ENCODE measurements at places on chromosomes 2 and 18.

GRCh38 chr2:124755386-124755785, 730.3 kb downstream of the CNTNAP5 start:
- no peak for DNase-seq

DNA sequence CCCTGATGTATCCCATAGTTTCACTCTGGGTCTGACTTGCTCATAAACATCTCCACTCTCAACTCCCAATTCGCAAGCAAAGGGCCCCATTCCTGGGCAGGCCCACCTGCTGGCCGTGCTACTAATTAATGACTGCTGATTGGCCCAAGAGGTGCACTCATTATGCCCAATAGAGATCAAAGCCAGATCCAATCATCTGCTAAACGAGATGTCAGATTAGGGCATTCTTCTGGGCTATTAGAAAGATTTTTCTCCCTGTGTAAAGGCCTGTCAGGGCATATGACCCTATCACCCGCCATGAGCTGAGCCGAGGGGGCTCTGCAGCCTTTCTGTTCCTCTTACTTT, 103.4 kb upstream of the HAAO start:
- DNase-seq: no peak

DNA sequence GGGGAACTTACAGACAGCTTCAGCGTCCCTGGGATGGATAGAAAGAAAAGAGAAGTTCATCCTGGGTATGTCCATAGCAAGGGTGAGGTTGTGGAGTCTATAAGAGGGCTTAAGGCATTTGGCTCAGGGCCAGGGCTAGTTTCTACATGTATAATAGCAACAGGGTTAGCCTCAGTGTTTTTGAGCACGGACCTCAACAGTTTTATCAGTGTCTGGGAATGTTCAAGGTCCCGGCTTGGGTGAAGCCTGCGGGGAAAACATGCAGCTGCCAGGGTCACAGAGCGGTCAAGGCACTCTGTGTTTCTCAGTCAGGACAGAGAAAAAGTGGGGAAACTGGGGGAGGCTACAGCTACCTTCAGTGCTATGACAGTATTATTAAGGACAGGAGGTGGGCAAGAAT, 427.7 kb upstream of the HS6ST1 start:
- DNase-seq: no peak

GRCh38 chr2:127185093-127185492, 35.0 kb downstream of the CYP27C1 start:
- no peak for DNase-seq

- no peak for DNase-seq
These were observed 439.2 kb downstream of the PIK3C3 start for GRCh38 chr18:42394238-42394637.

DNA sequence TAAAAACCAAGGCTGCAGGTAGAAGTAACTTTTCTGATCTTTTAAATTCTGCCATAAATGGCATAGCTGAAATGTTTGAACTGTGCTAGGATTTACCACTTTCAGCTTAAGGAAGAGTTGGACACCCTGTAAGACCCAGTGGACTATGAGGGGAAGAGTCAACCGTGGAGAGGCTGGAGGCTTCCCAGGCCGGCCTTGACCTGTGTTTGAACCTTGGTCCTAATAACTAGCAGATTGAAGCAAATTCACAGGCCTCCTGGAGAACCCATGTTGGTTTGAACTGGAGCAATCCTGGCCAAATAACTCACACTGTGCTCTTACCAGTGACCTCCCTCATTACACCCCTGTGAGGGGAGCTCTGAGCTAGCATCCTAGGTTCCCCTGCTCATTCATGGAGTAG, 87.2 kb upstream of the ALPP start:
- DNase-seq: no peak

- no peak for DNase-seq
These were observed 14.1 kb downstream of the DYNC2LI1 start for GRCh38 chr2:43787895-43788294.

DNA sequence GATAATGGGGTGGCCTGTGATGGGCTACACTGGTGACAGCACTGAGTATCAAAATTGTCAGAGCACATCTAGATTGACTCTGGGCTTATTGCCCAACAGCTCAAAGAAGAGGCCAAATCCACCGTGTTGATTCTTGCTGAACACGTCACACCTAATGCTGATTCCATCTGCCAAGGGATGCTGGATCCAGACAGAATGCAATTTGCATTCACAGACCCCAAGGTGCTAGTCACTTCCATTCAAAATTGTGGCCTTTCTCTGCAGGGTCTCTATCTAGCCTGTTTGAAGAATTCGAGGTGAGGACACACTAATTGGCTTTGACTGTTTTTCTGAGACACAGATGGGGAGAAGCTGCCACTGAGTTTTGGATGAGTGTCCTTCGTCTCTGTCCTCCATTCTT, 13.5 kb upstream of the GPR39 start:
- no peak for DNase-seq

DNA sequence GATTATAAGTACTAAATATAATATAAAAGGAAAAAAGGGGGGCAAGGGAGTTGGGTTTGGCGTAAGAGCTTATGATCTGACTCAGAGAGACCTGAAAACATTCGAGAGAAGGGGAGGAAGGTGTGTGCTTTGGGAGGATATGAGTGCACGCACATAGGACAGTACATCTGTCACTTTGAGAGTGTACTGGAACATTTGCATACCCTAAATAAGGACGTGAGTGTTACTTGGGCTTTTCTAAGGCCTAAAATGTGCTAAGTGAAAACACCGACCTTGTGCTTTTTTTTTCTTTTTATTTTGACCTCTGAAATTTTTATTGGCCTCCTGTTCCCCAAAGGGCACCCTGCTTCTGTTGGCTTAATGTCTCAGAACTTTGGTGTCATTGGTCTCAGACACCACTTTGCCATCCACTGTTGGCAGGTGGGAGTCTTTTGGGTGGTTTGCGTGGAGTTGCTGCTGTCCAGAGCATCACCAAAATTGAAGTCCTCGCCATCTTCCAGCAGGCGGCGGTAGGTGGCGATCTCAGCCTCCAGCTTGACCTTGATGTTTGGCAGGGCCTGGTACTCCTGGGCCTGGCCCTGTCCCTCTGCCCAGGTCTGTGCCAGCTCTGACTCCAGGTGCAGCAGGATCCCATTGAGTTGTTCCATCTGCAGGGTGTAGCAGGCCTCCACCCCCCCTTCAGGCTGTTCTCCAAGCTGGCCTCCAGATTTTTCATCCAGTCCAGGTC, 57.7 kb downstream of the CD28 start:
- no peak for DNase-seq

GRCh38 chr18:3139406-3139805, 80.4 kb downstream of the MYOM1 start:
- no peak for DNase-seq

DNA sequence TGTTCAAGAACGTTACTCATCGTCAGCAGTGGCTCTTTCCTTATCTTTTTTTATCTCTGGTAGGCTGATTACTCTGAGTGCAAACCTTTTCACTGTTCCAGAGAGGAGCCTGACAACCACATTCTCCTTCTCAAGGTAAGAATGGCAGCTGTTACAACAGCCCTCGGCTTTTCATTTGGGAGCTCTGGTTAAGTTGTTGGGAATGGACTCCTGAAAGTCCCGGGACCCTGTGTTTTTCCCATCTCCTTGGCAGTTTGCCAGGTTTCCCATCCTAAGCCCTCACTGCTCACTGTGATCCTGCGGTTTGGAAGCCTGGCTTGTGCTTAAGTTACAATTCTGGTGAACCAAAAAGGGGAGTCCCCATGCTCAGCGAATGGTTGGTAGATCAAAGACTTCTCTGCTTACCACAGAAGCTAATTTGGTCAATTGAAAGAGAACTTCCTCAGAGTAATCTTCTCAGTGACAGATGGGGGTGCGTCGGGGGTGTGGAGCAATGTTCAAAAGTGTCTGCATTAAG, 122.3 kb downstream of the LYPD6B start:
- DNase-seq: no peak

DNA sequence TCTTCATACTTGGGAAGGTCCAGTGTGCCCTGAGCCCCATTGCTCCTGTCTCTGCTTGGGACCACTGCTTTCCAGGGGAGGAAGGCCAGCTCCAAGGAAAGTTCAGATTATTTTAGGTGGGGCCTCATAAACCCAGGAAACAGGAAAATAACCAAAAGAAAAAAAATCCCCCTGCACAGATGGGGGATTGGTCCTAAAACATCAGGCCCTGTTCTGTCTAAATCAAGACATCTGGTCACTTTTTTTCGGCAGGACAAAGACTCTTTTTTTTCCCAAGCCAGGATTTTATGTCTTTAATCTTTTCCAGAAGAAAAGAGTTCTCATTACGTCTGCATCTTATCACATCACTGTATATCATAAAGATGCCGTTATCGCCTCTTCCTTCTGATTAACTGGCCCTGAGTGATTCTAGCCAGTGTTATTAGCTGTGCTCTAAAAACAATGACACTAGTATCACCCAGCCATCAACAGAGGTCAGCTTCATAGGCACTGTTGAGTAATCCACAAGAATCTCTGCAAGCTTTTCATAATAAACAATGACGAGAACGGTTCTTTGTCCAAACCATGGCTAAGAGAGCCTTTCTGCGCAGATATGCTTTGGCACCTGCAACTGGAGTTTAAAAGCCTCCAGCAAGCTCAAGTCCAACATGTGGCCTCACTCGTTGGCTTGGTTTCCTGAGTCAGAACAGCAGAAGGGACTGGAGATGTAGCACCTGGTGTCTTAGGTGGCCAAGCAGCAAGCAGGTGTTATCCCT, 138.2 kb downstream of the VAPA start:
- no peak for DNase-seq

GRCh38 chr2:33391529-33392255, 84.8 kb upstream of the RASGRP3 start:
- DNase-seq: no peak

GRCh38 chr2:140851258-140851981, 1279.4 kb downstream of the LRP1B start:
- no peak for DNase-seq

DNA sequence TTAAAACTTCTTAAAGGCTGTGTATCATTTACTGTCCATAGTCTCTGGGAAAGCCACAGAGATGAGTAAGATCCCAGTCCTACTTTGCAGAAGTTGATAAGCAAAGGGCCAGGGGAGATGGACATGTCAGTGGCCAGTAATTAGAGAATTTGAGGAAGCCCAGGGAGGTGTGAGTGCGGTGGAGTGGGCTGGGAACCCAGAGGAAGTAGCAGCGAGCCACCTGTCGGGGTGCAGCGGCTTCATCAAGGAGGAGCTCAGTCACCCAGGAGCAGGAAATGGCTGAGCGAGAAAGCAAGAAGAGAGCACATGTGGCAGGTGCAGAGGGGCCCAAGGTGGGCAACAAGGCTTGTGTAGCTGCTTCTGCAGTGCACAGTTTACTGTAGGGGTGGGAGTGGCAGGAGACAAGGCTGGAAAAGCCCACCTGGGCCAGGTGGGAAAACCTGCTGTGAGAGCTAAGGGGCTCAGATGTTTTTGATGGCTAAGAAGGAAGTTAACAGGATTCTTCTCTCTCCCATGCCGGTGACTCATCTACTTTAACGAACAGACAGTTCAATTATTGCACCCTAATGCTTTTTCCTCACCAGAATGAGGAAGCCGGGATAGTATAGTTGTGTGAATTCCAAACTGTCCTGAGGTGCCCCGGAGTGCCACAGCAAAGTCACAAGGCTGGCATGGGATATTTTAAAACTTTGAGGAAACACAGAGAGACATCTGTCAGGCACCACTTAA, 34.8 kb upstream of the MGAT5 start:
- no peak for DNase-seq

DNA sequence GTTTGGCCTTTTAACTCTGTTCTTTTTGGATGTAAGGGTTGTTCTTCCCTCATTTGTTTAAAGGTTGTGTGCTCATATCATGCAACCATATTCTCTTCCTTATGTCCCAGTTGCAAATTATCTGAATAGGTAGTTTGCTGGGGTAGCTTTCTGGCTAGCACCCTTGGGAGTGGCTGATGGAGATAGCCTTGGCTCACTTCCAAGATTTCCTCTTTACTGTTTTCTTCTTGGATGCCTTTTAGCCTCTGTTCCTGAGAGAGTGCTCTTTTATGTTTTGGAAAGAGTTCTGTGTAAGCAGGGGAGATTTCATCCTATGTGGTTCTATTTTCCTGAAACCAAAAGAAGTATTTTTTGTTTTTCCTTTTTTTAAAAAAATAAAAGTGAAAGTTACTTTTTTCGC, 25.4 kb downstream of the USP14 start:
- peak; percentile 3 for DNase-seq
